ENCODE measurements at places on chromosomes 3 and 15.

DNA sequence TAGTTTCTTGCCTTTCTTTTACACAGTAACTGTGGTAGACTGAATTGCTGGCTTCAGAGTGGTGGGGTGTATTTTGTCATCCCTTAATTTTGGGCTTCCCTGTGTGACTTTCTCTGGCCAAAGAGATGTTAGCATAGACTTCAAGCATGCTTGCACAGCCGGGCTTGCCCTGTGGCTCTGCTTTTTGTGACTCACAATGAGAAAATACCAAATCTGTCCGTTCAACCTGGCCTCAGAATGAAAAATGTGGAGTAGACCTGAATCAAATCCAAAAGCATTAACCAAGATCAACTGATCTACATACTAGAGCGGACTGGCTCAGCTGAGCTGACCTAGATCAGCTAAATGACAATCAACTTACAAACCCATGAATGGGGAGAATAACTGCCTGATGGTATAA is 51.4 kb downstream of the PLAAT1 start:
- no peaks in the 10 kb centered on the region for H3K4me1 ChIP-seq
- no peak overlapping the region for H3K4me3 ChIP-seq
- H3K27me3 ChIP-seq = no peaks in the 10 kb centered on the region
- no peak overlapping the region for H3K27ac ChIP-seq
- DNase-seq = no peak

DNA sequence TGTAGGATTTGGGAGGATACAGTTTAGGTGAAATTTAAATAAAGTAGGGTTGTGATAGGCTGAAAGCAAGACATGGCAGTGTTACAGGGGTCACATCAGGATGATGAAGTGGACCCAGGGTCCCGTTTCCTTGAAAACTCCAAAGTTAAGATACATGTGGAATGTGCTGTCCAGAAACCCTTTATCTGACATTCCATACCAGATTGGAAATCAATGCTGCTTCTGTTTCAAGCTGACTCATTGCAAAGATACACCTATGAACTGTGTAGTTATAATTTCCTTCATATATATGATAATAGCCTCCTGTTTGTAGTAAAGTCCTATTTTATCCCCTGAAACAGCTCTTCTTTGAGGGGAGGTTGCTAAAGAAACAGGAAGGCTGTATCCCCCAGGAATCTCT is 71.0 kb upstream of the NR2E3 start:
- no peak for DNase-seq
- H3K36me3 ChIP-seq = no peaks in the 10 kb centered on the region
- no peaks in the 10 kb centered on the region for H3K27me3 ChIP-seq
- no peak overlapping the region for H3K27ac ChIP-seq

DNA sequence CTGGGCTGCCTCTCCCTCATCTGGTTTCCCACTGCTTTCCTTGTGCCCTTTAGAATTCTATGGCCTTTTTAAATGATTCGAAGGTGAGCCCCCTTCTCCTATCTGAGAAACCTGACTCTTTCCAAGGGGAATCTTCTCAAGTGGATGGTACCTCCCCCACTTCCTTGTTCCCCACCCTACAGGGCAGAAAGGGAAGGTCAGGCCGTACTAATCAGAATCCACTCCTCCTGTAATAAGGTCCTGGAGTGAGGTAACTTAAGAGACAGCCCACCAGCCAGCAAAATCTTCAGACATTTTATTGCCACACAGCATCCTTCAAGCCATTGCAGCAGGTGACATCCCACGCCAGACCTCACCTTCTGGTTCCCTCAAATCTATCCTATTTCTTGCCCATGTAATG is 84.5 kb downstream of the MINAR1 start:
- no peaks in the 10 kb centered on the region for H3K4me1 ChIP-seq
- DNase-seq = no peak
- H3K27ac ChIP-seq = no peak overlapping the region
- H3K36me3 ChIP-seq = no peaks in the 10 kb centered on the region

- no peaks in the 10 kb centered on the region for H3K27me3 ChIP-seq
- no peaks in the 10 kb centered on the region for H3K4me1 ChIP-seq
- H3K36me3 ChIP-seq = no peaks in the 10 kb centered on the region
Observed at GRCh38 chr3:186732169-186732766, 15.1 kb downstream of the KNG1 start.

DNA sequence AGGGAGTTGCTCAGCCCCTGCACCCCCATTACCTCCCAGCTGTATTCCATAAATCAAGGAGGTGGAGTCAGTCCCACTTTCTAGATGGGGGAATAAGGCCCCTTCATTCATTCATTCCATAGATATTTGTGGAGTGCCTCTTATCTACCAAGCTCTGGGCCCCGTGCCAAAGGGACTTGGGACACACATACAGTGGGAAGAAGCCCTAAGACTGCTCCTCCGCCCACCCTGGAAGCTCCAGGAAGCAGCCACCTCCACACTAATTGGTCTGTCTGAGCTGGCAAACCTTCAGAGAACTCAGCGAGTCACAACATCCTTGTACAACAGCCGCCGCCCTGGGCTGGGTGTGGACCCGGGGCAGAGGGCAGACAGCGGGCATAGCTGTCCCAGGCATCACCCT is 6.4 kb downstream of the STRA6 start:
- no peaks in the 10 kb centered on the region for H3K27me3 ChIP-seq
- no peaks in the 10 kb centered on the region for H3K36me3 ChIP-seq
- peaks cover 22% of the 10 kb centered on the region for H3K4me1 ChIP-seq
- H3K27ac ChIP-seq = no peak overlapping the region

- no peaks in the 10 kb centered on the region for H3K27me3 ChIP-seq
- no peak for DNase-seq
- no peaks in the 10 kb centered on the region for H3K4me1 ChIP-seq
- H3K4me3 ChIP-seq = no peak overlapping the region
- no peak overlapping the region for H3K27ac ChIP-seq
Observed at GRCh38 chr3:99575683-99576082, 62.7 kb upstream of the COL8A1 start.

GRCh38 chr3:24519368-24520100 is 24.9 kb upstream of the THRB start:
- no peak overlapping the region for H3K27ac ChIP-seq
- H3K4me1 ChIP-seq = no peaks in the 10 kb centered on the region
- no peaks in the 10 kb centered on the region for H3K36me3 ChIP-seq
- H3K4me3 ChIP-seq = no peak overlapping the region

GRCh38 chr3:160065786-160066185 is 77.2 kb downstream of the IL12A start:
- H3K4me1 ChIP-seq = no peaks in the 10 kb centered on the region
- DNase-seq = no peak
- H3K27me3 ChIP-seq = no peaks in the 10 kb centered on the region
- H3K4me3 ChIP-seq = no peak overlapping the region

Data from cardiac muscle cell (in vitro differentiated cells and primary cell).